Stimulated activated CD8-positive, alpha-beta memory T cell treated with anti-CD3 and anti-CD28 coated beads, Interleukin-7, amount 100 ng/mL, for 1 hour (primary cell): ENCODE measurements at places on chromosomes 12 and 14.

- DNase-seq: no peak
Measured at GRCh38 chr12:12585115-12585863, 22.6 kb upstream of the DUSP16 start.

DNA sequence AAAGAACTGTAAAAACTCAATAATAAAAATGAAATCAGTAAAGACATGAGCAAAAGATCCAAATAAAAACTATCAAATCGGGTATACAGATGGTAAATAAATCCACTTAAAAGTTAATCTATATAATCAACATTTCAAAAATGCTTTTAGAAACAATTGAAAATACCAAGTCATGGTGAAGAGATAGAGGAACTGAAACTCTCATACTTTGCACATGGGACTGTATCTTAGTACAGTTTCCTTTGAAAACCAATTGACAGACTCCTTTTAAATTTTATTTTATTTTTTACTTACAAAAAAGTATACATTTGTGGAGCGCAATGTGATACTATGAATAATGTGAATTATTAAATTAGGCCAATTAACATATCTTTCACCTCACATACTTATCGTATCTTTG, 98.6 kb upstream of the FAR2 start:
- DNase-seq: no peak

- no peak for DNase-seq
Measured at GRCh38 chr12:42261708-42262107, 23.7 kb upstream of the YAF2 start.

GRCh38 chr12:67689385-67689784, 40.8 kb downstream of the DYRK2 start:
- DNase-seq: no peak

DNA sequence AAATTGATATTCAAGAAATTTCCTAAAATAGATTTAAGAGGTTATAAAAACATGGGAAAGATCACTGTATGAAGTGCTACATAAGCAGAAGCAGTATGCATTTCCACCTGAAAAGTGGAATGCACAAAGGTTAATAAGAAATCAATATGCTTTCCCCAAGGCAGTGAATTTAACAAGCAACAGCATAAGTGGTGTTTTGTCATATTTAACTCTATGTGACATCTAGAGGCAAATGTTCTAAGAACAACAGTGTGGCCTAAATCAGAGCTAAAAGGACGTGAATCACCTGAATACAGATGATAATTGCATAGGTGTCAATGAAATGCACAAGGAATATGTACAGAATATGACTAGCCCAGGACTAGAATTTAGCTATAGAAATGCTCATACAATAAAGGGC, 49.5 kb downstream of the SLC2A13 start:
- DNase-seq: no peak

GRCh38 chr12:112927925-112928324, 10.3 kb upstream of the OAS3 start:
- no peak for DNase-seq

GRCh38 chr12:117441751-117442150, 80.3 kb upstream of the NOS1 start:
- DNase-seq: no peak

GRCh38 chr12:124742678-124743077, 121.0 kb downstream of the SCARB1 start:
- DNase-seq: no peak

DNA sequence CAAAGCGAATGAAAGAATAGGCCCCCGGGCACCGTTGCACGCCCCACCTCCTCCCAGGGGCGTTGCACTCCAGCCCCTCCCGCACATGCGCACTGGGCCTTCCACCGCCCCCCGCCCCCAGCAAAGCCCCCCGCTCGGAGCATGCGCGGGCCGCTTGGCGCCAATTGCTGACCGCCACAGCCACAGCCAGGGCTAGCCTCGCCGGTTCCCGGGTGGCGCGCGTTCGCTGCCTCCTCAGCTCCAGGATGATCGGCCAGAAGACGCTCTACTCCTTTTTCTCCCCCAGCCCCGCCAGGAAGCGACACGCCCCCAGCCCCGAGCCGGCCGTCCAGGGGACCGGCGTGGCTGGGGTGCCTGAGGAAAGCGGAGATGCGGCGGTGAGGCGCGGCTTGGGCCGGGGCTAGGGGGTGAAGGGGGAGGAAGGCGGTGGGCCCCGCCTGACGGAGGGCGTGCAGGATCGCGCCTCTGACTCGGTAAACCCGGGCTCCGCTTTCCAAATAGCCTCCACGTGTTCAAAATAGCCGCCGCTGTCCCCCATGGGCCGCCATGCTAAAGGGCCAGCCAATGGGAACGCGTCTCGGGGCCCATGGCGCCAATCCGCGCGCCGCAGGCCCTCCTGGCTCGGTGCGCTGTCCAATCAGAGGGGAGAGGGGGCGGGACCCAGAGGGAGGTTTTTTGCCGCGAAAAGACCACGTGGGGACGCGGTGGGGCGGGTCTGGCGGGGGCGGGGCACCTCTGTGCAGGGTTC, at the start of gene UNG:
TSS of gene UNG (plus strand) at position 163 of the 748 bp plus-strand sequence. CDS start at position 246, 83 bp downstream.
- peak; percentile 96 for DNase-seq

- DNase-seq: no peak
Measured at GRCh38 chr14:24145219-24145618, 1.2 kb downstream of the PSME2 start.

DNA sequence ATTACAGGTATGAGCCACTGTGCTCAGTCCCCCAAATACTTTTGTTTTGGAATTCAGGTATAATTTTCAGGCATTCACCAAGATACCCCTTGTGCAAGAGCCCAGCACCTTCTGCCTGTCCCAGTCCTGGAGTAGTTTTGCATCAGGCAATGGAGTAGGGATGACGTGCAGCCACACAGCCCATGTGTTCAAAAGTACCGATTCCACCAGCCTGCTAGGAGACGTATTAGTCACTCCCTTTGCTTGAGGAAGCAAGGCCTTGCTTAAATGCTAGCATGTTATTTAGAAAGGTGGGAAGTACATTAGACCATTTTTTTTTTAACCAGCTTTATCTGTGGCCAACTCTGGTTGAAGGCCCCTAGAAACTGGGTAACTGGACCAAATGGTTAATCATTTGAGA, 15.0 kb upstream of the GALNT16 start:
- DNase-seq: no peak

GRCh38 chr12:117881517-117881916, 87.3 kb downstream of the KSR2 start:
- no peak for DNase-seq

- DNase-seq: no peak
Measured at GRCh38 chr12:53077030-53077429, 2.2 kb downstream of the SPRYD3 start.

DNA sequence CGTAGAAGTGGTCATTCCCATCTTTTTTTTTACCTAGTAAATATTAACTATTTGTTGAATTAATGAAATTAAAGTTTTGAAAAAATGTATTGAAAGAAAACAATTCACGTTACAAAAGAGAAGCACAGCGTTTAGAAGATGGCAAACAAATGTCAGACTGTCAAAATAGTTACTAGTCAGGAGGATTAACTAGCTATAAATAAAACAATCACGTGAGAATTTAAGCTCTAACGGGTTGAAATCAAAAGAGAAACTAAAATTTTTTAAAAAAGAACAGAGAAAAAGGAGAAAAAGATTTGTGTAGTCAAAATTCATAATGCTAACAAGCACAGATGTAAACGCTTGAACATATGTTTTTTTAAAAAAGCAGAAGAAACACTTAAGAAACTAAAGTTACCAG, 26.4 kb downstream of the DDHD1 start:
- DNase-seq: no peak

DNA sequence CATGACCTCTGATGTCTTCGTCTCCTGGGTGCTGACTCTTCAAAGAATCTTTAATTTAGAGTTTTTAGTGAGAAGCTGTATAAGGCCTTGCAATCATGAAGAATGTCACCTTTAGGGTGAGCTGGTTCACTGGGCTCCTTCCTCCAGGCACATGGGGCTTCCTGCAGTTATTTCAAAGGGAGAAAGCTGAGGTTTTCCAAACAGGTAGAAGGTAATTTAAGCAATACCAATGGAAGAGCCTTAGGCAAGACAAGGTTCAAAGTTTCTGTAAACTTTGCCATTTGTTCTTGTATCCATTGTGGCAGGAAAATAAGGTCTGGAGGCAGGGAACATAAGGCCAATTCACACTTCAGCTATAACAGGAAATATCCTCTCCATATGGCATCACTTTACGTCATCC, 88.0 kb upstream of the EIF5 start:
- DNase-seq: no peak

GRCh38 chr14:54501480-54501879, 8.2 kb upstream of the CGRRF1 start:
- DNase-seq: no peak

GRCh38 chr12:41188058-41188840, at the start of gene PDZRN4:
TSS of gene PDZRN4 (plus strand) at chr12:41188320.
- no peak for DNase-seq

GRCh38 chr12:56994231-56994746, 12.1 kb downstream of the ZBTB39 start:
- DNase-seq: no peak

GRCh38 chr12:16361142-16361783, 13.8 kb downstream of the MGST1 start:
- DNase-seq: no peak

GRCh38 chr12:22543246-22544037, 900 bp downstream of the C2CD5 start:
- DNase-seq: no peak

- no peak for DNase-seq
Measured at GRCh38 chr14:42248131-42248530, 641.5 kb downstream of the LRFN5 start.

- no peak for DNase-seq
Measured at GRCh38 chr14:58275527-58276190, 22.7 kb upstream of the ARID4A start.

DNA sequence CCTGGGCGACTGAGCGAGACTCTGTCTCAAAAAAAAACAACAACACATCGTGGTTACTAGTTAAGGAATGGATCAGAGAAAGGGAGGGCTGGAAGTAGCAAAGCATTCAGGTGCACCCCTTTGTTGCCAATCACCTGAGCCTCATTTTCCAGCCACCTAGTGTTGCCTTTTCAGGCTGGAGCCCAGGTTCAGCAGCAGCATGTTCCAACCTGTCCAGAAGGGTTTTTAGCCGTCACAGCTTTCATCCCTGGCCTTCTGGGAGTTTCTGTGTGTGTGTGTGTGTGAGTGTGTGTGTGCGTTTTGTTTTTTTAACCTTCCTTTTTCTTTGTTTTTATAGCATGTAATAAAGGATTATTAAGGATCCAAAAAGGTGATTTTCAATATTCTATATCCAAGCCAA, 121.1 kb upstream of the ATF1 start:
- DNase-seq: no peak

DNA sequence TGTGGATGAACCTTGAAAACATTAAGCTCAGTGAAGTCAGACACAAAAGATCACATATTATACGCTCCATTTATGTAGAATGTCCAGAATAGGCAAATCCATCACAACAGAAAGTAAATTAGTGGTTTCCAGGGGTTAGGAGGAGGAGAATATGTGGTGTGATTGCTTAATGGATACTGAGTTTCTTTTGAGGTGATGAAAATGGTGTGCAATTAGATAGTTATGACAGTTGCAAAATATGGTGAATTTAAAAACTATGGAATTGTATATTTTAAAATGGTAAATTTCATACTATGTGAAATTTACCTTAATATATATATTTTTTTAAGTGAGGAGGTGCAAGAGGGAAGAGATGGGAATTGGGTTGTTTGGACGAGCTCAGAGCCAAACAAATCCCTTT, 46.3 kb upstream of the KICS2 start:
- no peak for DNase-seq

GRCh38 chr12:119808441-119808840, 68.7 kb downstream of the CIT start:
- DNase-seq: no peak

GRCh38 chr14:76773188-76773885, 12.1 kb downstream of the VASH1 start:
- DNase-seq: no peak
